GM13977 (cell line): ENCODE measurements at places on chromosomes 5 and 9.

- no peak for DNase-seq
These were observed 56.6 kb upstream of the EGFL7 start for GRCh38 chr9:136605988-136606660.

- DNase-seq, result no peak
These were observed 1.2 kb upstream of the SLC4A9 start for GRCh38 chr5:140358738-140359310.

GRCh38 chr9:72313507-72313906, 51.5 kb downstream of the ZFAND5 start:
- DNase-seq, result no peak

DNA sequence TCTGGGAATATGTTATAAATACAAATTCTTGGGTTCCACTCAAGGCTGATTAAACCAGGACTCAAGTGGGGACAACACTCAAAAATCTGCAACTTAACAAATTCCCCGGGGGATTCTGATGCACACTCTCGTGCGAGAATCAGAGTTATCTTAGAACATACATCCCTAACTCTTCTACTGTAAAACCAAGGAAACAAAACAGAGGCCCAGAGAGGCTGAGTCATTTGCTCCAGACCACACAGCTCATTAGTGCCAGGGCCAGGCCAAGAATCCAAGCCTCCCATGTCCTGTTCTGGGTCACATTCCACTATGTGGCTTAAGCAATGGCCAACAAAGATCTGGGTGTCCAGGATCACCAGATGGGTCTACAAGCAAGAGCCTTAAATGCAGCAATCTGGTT, 166.0 kb downstream of the ADAMTS12 start:
- no peak for DNase-seq

- no peak for DNase-seq
These were observed 94.3 kb downstream of the PAPPA start for GRCh38 chr9:116247791-116248374.

DNA sequence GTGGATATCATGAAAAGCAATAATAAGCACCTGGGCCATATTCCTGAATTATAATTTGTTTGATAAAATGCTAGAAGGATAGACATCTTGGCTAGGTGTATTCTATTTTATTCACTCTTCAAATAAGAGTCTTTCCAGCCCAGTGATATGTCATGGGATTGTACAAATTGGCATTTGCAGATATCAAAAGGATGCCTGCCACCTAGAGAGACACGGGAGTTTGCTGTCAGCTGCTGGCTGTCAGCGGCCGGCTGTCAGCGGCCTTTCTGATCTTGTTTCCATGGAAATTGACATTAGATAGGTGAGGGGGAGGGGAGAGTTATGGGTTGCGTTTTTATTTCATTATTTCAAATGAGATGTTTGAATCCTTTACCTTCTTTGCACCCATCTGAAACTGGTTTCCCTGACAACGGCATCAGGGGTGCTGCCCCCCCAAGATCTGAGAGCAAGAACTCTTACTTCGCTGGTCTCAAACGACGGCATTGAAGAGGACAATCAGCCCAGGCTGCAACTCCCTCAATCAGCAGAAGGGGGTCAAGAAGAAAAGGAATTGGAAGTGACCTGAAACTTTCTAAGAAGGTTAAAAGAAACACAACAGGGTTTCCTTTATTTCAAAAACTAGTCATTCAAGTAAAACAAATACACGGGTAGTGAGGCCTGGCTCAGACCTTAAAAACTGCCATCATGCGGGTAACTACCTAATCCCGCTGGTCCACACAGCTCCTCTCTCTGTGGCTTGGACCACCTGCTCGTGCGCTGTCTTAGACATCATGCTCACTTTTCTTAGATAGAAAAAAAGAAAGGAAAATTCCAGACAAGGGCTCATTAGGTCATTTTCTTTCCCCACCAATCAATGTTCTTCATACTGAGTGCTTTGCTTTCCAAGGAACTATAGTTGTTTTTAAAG, 115.7 kb downstream of the TLE1 start:
- no peak for DNase-seq

GRCh38 chr5:36017622-36018021, 26.4 kb upstream of the UGT3A1 start:
- no peak for DNase-seq

- no peak for DNase-seq
These were observed 68.5 kb downstream of the WWC1 start for GRCh38 chr5:168359820-168360460.
